ENCODE measurements at places on chromosomes 6 and 20.

- no peak for DNase-seq
Measured at GRCh38 chr20:64151633-64152530, 12.4 kb upstream of the MYT1 start.

GRCh38 chr6:12249541-12250382, 40.4 kb upstream of the EDN1 start:
- DNase-seq, result no peak

GRCh38 chr6:38495518-38495917, 144.2 kb downstream of the BTBD9 start:
- DNase-seq, result no peak

- DNase-seq, result no peak
Measured at GRCh38 chr20:25282034-25282781, 34.3 kb downstream of the PYGB start.

- DNase-seq, result no peak
Measured at GRCh38 chr20:4578375-4578774, 143.3 kb upstream of the PRND start.

DNA sequence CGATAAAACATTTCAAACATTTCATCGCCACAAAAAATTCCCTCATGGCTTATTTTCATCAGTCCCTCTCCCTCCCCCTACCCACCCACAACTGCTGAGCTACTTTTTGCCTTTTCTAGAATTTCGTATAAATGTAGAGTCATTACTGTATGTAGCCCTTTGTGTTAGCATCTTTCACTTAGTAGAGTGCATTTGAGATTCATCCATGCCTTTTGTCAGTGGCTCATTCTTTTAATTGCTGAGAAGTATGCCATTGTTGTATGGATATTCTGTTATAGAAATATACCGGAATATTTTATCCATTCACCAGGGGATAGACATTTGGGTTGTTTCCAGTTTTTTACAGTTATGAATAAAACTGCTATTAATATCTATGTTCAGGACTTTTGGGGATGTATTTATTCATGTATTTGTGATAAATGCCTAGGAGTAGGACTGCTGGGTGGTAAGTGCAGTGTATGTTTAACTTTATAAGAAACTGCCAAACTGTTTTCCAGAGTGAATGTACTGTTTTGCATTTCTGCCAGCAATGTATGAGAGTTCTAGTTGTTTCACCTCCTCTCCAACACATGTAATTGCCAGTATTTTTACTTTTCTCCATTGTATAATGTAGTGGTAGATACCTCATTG, 50.4 kb downstream of the FOXO3 start:
- no peak for DNase-seq

GRCh38 chr6:9614778-9615177, 800.1 kb downstream of the TFAP2A start:
- no peak for DNase-seq

- DNase-seq, result no peak
Measured at GRCh38 chr6:115783402-115784061, 277.2 kb downstream of the FRK start.

DNA sequence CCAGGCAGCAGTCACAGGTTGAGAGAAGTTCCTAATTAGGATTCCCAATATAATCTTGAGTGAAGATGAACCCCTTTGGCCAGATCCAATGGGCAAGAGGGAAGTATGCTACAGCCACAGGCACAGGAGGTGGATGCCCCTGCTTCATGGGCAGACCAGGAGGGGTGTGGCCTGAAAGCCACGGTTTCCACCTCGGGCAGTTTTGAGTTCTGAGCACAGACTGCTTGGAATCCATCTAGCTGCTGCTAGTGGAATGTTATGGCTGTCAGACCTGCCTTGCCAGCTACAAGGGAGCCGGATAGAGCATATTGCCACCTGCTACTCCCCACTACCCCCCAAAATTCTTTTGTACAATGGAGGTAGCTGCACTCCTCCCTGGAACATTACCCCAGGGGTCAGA, 672.9 kb downstream of the HACE1 start:
- no peak for DNase-seq

- no peak for DNase-seq
Measured at GRCh38 chr20:2840967-2841531, 504 bp downstream of the VPS16 start.

GRCh38 chr6:81886157-81886556, 133.7 kb upstream of the TENT5A start:
- no peak for DNase-seq

- no peak for DNase-seq
Measured at GRCh38 chr20:19275630-19276071, 63.2 kb downstream of the SLC24A3 start.

DNA sequence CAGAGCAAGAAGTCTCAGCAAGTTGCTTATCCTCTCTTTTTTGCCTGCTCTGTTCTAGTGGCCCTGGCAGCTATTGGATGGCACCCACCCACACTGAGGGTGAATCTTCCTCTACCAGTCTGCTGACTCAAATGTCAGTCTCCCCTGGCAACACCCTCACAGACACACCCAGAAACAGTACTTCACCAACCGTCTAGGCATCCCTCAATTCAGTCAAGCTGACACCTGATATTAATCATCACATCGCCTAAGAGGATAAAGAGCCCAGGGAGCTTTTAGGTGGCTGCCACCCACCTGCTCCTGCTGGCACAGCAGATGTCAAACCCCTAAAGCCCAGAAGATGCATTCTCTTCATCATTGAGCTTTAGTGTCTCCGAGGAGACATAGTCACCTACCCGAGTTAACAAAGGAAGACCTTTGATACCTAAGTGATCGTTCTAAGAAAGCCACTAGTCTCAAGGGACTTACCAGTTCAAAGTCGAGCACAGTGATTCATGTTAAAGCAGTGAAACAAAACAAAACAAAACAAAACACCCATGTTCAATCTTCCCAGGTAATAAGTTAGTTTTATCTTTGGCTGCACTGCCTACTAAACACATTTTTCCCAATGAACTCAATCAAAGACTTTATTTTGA, 97.7 kb upstream of the KCNQ5 start:
- DNase-seq, result no peak

DNA sequence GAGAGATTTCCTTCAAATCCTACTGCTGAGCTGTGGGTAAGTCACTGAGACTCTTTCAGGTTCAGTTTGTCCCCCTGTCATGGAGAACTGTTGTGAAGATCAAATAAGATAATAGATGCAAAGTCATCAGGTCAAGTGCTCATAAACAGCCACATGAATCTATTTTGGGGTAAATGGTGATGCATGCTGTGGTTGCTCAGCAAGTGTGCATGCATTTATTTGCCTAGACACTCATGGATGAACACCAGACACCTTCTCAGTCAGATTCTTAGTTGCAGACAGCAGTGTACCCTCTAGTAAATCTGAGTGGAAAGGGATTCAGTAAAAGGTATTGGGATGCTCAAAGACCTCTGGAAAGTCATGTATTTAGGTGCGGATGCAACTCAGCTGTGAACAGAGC, 168.0 kb upstream of the FOXA2 start:
- DNase-seq, result no peak

GRCh38 chr6:70758883-70759282, 91.2 kb downstream of the SMAP1 start:
- no peak for DNase-seq

DNA sequence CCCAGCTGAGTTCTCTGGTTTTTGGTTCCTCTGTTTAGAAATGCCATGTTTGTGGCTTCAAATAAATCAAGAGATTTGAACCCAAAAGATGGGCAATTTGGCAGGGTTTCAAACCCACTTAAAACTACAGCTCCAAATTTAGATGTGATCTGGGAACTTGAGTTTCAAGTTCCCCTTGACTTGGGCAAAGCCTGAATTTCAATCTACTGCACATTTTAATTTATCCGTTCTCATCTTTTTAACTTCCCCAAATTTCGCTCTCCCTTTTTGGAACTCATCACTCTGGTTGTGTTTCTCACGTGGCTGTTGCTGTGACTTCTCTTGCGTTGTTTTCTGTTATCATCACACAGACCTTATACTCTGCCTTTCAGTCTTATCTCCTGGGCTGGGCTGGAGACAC, 230.9 kb downstream of the CDC5L start:
- DNase-seq, result no peak

Data from stimulated activated CD8-positive, alpha-beta memory T cell treated with anti-CD3 and anti-CD28 coated beads, Interleukin-7, amount 100 ng/mL, for 24 hours (primary cell).